CD4-positive, alpha-beta memory T cell (primary cell): ENCODE measurements at places on chromosomes 16 and 17. TPM values are rescaled to one million over a fixed set of nuclear protein-coding genes. Genes with fewer than 3 reads are reported as not detected.

Gene CLEC19A
- polyA plus RNA-seq: not detected

Gene CLEC18B
- polyA plus RNA-seq: not detected

Gene CCDC40
- not detected for polyA plus RNA-seq

Gene ICAM2
- 411 TPM for polyA plus RNA-seq

Gene VPS25
- polyA plus RNA-seq: 39.8 TPM

Gene KRTAP4-3
- not detected for polyA plus RNA-seq

Gene WBP2
- 127 TPM for polyA plus RNA-seq

Gene FBXO39
- 0.14 TPM for polyA plus RNA-seq

Gene EVPL
- polyA plus RNA-seq: not detected

Gene CA10
- not detected for polyA plus RNA-seq

Gene MYH11
- polyA plus RNA-seq: not detected

Gene PDIA2
- polyA plus RNA-seq: not detected

Gene KRTAP1-3
- not detected for polyA plus RNA-seq

Gene KRTAP9-8
- polyA plus RNA-seq: not detected

Gene CHAD
- polyA plus RNA-seq: 0.64 TPM

Gene CCL5
- polyA plus RNA-seq: 156 TPM

Gene PPP1R27
- polyA plus RNA-seq: 0.18 TPM

Gene RDM1
- polyA plus RNA-seq: 0.38 TPM

Gene RHBDL1
- polyA plus RNA-seq: 2.8 TPM

Gene ARHGAP23
- polyA plus RNA-seq: 0.23 TPM

Gene KRT32
- not detected for polyA plus RNA-seq

Gene COQ7
- 12.8 TPM for polyA plus RNA-seq

Gene NKD1
- polyA plus RNA-seq: 0.48 TPM

Gene CCR7
- 502 TPM for polyA plus RNA-seq

Gene GJD3
- polyA plus RNA-seq: not detected

Gene P2RX1
- polyA plus RNA-seq: not detected

Gene ASGR2
- not detected for polyA plus RNA-seq

Gene NPIPB6
- not detected for polyA plus RNA-seq

Gene CCNF
- 1.6 TPM for polyA plus RNA-seq

Gene CCDC154
- 0.13 TPM for polyA plus RNA-seq

Gene GPRC5C
- not detected for polyA plus RNA-seq

Gene ZFHX3
- polyA plus RNA-seq: 0.01 TPM

Gene NSMCE1
- polyA plus RNA-seq: 142 TPM

Gene COG8
- polyA plus RNA-seq: 34.1 TPM

Gene SCIMP
- polyA plus RNA-seq: 1.5 TPM

Gene NOG
- polyA plus RNA-seq: 3.6 TPM

Gene FZD2
- not detected for polyA plus RNA-seq

Gene CFAP119
- polyA plus RNA-seq: 0.42 TPM

Gene SPEM2
- polyA plus RNA-seq: not detected

Gene CAMKK1
- 0.18 TPM for polyA plus RNA-seq

Gene SGCA
- not detected for polyA plus RNA-seq

Gene UBB
- polyA plus RNA-seq: 1,970 TPM

Gene KRT25
- not detected for polyA plus RNA-seq

Gene OTOA
- not detected for polyA plus RNA-seq

Gene CCL11
- polyA plus RNA-seq: not detected

Gene RASD1
- 0.38 TPM for polyA plus RNA-seq

Gene CFDP1
- polyA plus RNA-seq: 42.0 TPM

Gene KARS1
- polyA plus RNA-seq: 259 TPM

Gene CDH13
- polyA plus RNA-seq: not detected

Gene ZNF23
- polyA plus RNA-seq: 5.6 TPM

Gene ZACN
- 1.0 TPM for polyA plus RNA-seq

Gene CD300LG
- not detected for polyA plus RNA-seq

Gene ADCY9
- polyA plus RNA-seq: 0.26 TPM

Gene ATXN1L
- 10.0 TPM for polyA plus RNA-seq

Gene OR1F1
- polyA plus RNA-seq: not detected

Gene KRT40
- polyA plus RNA-seq: not detected

Gene IRF8
- 4.0 TPM for polyA plus RNA-seq

Gene TEX19
- not detected for polyA plus RNA-seq

Gene JPT2
- polyA plus RNA-seq: 4.8 TPM

Gene TMEM98
- not detected for polyA plus RNA-seq
